ENCODE measurements at places on chromosomes 2 and 18. TPM values are rescaled to one million over a fixed set of nuclear protein-coding genes. Genes with fewer than 3 reads are reported as not detected.
A peak's percentile ranks its signal among the peaks of the same experiment; 100 is the strongest.

GRCh38 chr2:161952783-161953191 is 121.2 kb downstream of the DPP4 start:
- DNase-seq: no peak

- DNase-seq: peak; percentile 50
Observed at GRCh38 chr18:41466436-41467160, 488.4 kb upstream of the PIK3C3 start.

DNA sequence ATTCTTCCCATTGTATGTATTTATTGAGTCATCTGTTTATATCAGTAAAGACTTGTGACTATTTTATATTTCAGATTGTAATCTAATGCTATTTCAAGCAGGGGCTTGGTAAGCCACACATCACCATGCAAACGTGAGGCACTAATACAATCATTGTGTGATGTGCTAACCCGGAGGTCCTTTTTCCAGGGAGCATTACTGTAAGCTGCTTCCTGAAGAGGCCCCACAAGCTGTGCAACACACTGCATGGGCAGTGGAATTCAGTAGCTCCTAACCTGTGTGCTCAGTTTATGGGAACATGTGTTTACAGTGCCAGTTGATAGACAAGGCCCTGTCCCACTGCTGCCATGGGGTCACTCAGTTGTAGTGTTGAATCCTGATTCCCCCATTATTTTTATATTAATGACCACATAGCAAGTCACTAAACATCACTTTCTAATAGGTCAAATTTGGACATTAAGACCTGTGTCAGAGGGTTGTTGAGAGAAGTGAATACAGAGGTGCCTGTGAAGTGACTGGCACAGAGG is 162.9 kb downstream of the FHOD3 start:
- no peak for DNase-seq

- no peak for DNase-seq
Observed at GRCh38 chr2:104572834-104573233, 281.1 kb upstream of the POU3F3 start.

DNA sequence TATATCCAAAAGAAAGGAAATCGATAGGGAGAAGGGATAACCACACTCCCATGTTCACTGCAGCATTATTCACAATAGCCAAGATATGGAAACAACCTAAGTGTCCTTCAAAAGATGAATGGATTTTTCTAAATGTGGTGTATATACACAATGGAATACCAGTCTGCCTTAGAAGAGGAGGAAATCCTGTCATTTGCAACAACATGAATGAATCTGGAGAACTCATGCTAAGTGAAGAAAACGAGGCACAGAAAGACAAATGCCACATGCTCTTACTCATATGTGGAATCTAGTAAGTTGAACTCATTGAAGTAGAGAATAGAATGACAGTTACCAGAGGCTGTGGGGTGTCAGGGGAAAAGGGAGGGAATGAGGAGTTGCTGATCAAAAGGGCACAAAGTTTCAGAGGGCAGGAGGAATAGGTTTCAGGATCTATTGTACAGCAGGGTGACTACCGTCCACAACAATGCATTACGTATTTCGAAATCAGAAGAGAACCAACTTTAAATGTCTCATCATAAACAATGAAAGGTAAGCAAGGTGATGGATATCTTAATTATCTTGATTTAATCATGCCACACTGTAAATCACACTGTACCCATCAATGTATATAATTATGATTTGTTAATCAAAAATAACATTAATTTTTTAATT is 46.1 kb downstream of the SIGLEC15 start:
- peak; percentile 77 for DNase-seq

DNA sequence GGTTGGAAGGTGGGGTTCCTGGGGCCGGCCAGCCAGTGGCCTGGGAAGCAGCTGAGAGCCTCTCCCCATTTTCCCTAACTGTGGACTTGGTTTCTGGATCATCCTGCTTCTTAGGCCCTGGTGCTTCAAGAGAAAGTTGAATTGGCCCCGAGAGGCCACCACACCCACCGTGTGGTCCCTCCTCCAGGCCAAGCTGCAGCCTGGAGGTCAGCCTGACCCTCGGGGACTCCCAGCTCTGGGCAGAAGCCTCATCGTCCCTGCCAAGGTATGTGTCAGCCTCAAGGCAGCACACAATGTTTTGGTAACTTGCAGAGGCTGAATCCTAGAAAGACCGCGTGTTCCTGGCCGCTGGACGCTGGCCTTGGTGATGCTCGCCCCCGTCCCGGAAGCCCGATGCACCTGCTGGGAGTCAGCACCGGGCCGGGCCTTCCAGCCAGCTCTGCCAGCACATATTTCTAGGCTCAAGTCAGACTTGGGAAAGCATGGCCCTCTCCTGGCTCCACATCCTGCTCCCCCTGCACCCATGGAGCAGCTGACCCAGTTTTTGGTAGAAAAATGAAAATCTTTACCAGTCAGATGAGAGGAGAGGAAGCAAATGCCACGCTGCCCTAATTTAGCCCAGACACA is 72.6 kb downstream of the ACTR2 start:
- no peak for DNase-seq

GRCh38 chr2:17643031-17643615 is 102.6 kb downstream of the VSNL1 start:
- peak; percentile 97 for DNase-seq

DNA sequence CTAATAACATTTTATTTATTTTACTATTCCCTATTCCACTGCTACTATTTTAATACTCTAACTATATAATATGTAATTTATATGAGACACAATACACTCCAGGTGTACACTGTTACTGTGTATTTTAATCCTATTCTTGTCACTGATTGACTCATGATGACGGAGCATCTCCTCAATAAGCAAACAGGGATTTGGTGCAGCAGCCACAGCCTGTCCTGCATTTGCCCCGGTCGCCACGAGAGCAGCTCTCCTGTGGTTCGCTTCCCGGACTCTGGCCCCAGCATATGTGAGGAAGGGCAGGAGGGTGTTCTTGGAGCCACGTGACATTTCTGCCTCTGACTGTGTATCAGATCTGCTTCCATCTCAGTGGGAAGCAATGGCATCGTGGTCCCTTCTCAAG is 74.1 kb upstream of the PXDN start:
- DNase-seq: no peak

DNA sequence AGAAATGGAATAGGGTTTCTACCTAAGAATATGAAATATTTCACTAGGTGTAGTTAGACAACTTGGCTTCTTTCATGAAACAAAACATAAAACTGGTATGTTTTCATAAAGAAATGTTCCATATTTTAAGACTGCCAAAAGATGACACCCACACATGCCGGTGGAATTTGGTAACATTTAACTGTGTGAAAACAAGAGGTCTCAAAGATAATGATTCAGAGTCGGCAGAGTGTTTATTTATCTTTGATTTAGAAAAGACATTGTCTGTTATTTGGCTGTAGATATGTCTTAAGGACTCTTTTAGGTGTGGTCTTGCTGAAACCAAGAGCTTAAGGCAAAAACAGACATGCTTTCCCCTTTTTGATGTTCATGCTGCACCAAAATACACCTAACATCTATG is 63.5 kb upstream of the FN1 start:
- no peak for DNase-seq

DNA sequence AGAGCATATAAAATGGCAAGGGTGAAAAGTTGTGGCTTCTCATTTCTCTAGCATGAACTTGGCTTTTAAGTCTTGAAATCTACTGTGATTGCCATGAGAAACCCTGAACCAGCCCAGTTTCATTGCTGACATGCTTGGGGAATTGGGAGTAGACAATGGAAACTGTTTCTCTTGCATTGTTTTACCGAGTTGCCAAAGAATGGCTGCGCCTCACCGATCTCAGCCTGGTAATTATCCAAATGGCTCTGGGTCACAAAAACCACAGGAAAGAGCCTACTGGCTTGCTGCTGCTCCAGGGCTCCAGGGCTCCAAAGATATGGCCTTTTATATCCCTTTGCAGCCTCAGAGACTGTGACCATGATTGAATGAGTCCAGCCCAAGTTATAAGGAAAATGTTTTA is 310.4 kb upstream of the NT5C1B start:
- no peak for DNase-seq

GRCh38 chr2:223956300-223956699 is 963 bp upstream of the MRPL44 start:
- peak; percentile 83 for DNase-seq

DNA sequence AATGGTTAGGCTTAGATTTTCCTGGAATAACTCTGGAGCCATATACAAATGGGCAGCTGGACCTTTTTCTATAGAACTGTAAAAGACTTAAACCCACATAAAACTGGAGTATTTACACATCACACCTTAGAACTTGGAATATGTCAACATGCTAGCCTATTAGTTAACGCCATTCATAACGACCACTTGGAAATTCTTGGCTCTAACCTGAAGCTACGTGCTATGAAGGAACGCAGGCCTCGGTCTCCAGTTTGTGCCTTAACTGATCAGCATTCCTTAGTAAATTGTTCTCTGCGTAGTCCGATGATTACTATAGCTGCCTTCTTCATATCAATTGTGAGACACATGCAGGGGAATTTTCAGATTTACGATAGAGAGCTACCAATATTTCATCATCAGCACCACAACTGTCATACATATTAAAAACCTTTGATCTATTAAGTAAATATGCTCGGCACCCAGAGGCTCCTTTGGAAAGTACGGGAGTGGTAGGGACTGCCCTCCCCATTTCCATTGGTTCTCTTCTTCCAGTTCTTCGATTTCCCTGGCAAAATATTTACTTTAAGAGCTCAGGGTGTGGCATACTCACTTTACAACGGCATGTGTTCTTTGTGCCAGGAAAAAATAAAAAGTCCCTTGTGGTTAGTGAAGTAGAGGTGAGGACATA is 17.5 kb upstream of the CCL20 start:
- peak; percentile 70 for DNase-seq

- no peak for DNase-seq
Observed at GRCh38 chr2:117502121-117502520, 312.4 kb upstream of the DDX18 start.

DNA sequence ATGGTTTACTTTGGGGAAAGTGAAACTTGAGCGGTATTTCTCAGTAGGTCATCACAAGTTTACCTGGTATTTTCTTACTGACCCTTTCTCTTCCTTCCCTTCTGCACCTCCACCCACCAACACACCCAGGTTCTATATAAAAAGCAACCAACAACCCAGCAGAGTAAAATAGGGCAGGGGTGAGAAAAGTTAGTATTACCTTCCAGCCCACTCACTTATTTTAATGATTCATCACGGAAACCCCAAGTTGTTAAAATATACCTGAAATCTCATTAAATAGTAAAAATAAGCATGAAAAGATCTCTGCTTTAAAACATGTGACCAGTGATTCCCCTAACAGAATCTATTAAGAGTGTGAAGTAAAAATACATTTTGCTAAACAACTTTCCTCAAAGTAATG is 306.1 kb downstream of the ZEB2 start:
- DNase-seq: no peak

DNA sequence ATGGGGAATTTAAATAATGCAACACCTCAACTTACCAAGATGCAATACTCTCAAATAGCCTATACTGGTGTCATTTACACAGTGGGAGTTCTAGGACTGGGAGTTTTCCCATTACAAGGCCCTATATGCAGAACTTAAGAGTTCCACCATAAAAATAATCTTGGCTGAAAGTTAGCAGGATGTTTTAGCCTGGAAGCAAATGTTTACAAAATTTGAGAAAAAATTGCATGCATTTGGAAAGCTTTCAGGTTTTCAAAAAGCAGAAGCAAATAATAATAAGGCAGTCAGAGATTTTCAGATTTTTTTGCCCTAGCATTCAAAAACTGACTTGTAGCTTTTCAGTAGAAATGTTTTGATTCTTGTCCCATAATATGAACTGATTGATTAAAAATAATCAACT is 397.3 kb downstream of the ARHGAP15 start:
- DNase-seq: no peak

GRCh38 chr2:121501031-121501430 is 29.6 kb upstream of the RNU4ATAC start:
- peak; percentile 89 for DNase-seq

- no peak for DNase-seq
Observed at GRCh38 chr2:61995515-61995914, 90.0 kb downstream of the COMMD1 start.

GRCh38 chr2:161424394-161424769 is 8.3 kb downstream of the TBR1 start:
- DNase-seq: no peak

DNA sequence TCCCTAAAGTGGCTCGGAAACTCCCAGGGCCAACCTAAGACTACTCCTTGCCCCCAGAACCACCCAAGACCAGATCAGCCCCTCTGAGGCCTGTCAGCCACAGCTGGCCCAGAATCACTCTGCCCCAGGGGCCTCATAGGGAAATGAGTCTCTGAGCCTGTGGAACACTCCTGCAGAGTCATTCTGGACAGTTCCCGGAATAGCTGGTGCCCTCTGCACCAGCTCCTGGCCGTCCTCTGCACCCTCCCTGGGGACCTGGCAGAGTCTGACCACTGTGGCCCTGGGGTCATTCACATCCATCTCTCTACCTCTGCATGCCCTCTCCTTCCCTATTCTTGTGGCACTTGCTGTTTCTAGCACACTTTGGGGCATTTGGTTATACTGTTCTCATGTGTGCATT is 14.6 kb upstream of the TMEM214 start:
- no peak for DNase-seq

DNA sequence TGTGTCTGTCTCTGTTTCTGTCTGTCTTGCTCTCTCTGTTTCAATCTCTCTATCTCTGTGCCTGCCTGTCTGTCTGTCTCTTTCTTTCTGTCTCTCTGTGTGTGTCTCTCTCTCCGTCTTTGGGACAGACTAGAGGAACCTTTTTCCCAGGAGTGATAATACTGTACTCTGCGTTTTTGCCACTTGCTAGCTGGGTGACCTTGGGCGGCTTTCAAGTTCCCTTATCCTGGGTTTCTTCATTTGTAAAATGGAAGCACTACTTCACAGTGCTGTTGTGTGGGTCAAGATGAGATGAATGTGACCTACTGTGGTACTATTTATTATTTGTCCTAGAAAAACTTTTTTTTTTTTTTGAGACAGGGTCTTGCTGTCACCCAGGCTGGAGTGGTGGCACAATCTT is 42.4 kb downstream of the HPCAL1 start:
- no peak for DNase-seq

GRCh38 chr2:19505-19904 is 26.8 kb downstream of the FAM110C start:
- no peak for DNase-seq

GRCh38 chr2:187478719-187479118 is 30.7 kb upstream of the CALCRL start:
- no peak for DNase-seq

The MYO7B gene
- not detected for total RNA-seq

The ANKRD30BL gene
- total RNA-seq: not detected

The RAB17 gene
- 2.4 TPM for total RNA-seq

The CPS1 gene
- total RNA-seq: 12.6 TPM

The GPR155 gene
- total RNA-seq: 1.3 TPM

The ALKAL2 gene
- not detected for total RNA-seq

The SCG2 gene
- total RNA-seq: 0.13 TPM

The RAMP1 gene
- 2.1 TPM for total RNA-seq

The TRAPPC12 gene
- total RNA-seq: 94.3 TPM

The UGT1A4 gene
- 2.9 TPM for total RNA-seq

Measured in bronchial epithelial cell (primary cell).